ENCODE measurements at places on chromosomes 11 and 22.

GRCh38 chr11:72239313-72239848 lies 4.6 kb downstream of the PHOX2A start:
- DNase-seq: no peak

GRCh38 chr11:45907911-45908370 lies 870 bp upstream of the FREY1 start:
- DNase-seq: no peak

GRCh38 chr22:49290711-49291110 lies 537.0 kb downstream of the BRD1 start:
- no peak for DNase-seq

GRCh38 chr11:8333811-8334401 lies 70.2 kb upstream of the LMO1 start:
- DNase-seq: peak; percentile 50

- no peak for DNase-seq
Measured at GRCh38 chr11:26070714-26071380, 261.1 kb upstream of the ANO3 start.

GRCh38 chr11:76215941-76216340 lies 9.6 kb upstream of the WNT11 start:
- no peak for DNase-seq

- no peak for DNase-seq
Measured at GRCh38 chr22:36104988-36105387, 55.6 kb downstream of the APOL3 start.

DNA sequence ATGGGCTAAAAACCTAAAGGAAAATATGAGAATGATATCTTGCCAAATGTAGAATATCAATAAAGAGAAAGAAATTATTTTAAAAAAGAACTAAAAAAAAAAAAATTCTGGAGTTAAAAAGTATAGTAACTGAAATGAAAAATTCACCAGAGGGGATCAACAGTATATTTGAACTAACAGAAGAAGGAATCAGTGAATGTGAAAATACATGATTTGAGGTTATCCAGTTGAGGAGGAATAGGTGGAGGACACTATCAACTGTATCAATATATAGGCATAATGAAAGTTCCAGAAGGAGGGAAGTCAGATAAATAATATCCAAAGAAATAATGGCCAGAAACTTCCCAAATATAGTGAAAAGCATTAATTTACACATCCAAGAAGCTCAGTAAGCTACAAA lies 16.1 kb upstream of the HORMAD2 start:
- no peak for DNase-seq

DNA sequence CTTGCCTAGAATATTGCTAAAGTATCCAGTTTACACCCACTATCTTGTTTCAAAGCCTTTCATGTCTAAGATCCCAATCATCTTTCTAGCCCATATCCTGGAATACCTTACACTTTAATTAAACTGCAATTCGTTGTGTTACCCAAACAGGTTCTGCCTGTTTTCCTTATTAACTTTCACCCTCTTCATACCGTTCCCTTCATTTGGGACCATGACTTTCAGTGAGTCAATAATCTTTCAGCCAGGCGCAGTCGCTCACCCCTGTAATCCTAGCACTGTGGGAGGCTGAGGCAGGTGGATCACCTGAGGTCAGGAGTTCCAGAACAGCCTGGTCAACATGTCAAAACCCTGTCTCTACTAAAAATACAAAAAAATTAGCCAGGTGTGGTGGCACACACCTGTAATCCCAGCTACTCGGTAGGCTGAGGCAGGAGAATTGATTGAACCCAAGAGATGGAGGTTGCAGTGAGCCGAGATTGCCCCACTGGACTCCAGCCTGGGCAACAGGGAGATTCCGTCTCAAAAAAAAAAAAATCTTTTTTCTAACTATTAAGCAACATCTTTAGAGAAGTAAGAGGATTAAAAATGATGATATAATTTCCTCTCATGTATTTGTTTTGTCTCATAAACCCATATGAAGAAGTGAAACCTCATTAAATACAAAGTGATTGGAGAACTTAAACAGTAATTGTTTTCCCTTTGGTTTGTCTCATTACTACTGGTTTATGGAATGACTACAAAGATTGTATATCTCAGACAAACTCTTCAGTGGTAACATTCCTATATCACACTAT lies 20.7 kb downstream of the DMC1 start:
- DNase-seq: peak; percentile 55

- DNase-seq: no peak
Measured at GRCh38 chr11:99160447-99160846, 139.7 kb downstream of the CNTN5 start.

DNA sequence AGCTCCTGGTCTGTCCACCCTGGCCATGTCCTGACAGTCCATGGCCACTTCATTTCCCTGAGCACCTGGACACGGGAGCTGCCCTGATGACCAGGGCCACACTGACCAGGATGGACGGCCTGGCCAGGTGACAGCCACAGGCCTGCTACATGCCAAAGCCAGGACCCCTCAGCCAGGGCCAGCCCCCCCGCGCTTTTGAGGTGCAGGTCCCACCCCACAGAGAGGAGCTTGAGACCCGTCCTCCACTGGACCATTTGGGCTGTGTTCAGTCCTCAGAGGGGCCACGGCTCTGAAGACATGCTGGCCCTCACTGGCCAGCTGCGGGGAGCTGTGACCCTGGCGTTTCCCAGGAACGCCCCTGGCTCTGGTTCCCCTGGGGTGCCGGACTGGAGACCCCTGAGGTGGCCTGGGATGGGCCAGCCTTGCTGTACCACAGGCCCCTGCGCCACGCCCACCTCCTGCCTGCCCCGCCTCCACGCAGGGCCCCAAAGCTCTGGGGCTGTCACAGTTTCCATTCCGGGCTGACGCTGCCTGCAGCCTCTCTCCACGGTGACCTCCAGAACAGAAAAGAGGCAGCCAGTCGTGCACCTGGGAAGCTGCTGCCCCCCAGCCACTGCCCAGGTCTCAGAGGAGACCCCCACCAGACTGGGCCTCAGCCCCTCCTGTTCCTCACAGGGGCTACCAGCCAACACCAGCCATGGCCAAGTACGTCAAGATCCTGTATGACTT lies 18.2 kb downstream of the EPS8L2 start:
- no peak for DNase-seq

GRCh38 chr11:14543260-14543659 lies 23.1 kb upstream of the PSMA1 start:
- no peak for DNase-seq

GRCh38 chr11:122893131-122893530 lies 10.6 kb downstream of the JHY start:
- no peak for DNase-seq

DNA sequence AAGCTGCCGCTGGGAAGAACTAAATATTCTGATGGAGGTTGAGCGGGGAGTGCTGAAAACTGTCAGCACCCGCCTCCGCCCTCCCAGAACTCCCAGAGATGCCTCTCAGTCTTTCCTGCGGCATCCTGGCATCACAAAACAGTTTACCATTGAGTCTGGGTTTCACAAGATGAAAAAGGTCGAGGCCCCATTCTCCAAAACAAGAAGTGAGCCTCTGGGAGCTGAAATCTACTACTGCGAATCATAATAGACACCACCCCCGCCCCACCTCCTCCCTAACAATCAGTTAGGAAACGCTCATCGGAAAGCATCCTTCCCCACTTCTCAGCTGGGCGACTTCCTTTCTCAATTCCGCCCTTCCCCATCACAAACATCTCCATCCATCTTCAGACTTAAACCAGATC lies 1.0 kb downstream of the SUN2 start:
- no peak for DNase-seq

GRCh38 chr11:129417458-129417857 lies 41.8 kb downstream of the BARX2 start:
- no peak for DNase-seq

GRCh38 chr11:106249617-106250239 lies 172.3 kb downstream of the AASDHPPT start:
- no peak for DNase-seq

- no peak for DNase-seq
Measured at GRCh38 chr11:69073469-69073868, 24.7 kb downstream of the TPCN2 start.

DNA sequence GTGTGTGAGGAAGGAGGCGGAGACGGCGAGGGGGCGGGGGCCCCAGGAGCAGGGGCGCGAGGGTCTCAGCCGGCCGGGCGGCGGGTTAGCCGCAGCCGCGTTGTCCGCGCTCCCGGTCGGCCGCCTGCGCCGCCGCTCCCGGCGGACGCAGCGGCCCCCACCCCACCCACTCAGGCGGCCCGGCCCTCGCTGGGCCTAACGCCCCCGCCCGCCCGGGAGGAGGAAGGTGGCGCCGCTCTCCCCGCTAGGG lies at the start of gene FCHSD2:
TSS of gene FCHSD2 (minus strand) at position 191 of the 250 bp plus-strand sequence. CDS start 441 bp downstream, outside the sequence.
- no peak for DNase-seq

DNA sequence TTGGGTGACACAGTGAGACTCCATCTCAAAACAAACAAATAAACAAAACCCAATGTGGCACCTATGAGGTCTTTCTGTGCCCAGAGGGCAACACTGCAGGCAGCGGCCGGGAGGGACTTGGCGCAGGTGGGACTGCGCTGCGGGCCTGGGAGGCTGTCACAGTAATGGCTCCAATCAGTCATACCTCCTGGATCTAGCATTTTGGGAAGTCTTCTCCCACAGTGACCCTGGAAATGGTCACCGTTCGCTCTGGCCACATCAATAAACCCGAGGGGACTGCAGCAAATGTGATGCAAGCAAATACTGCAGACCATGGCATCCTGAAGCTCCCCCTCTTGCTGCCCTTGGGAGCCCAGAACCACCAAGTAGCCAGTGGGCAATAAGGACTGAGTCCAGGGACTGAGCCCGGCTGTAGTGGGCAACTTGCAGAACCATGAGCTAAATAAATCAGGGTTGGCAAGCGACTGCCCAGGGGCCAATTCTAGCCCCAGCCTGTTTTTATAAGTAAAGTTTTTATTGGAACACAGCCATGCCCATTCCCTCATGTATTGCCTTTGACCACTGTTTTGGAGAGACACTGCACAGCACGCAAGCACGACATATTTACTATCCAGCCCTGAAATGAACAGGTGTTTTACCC lies 15.4 kb downstream of the SHANK2 start:
- no peak for DNase-seq

DNA sequence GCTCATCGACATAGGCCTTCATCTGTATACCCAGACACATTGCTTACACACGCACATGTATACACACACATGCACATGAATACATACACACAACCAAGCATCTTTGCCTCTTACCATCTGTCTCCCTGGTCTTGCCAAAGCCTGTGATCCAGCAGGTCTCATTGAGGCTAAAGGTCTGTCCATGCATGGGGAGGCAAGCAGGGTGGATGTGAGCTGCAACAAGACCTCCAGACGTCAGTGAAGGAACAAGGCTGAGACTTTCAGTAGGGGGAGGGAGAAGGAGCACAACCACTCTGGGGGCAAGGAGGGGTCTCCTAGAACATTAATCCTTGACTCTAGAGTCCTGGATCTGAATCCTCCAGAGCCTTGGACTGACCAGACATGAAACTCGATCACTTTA lies 23.7 kb downstream of the TMPRSS13 start:
- DNase-seq: no peak

DNA sequence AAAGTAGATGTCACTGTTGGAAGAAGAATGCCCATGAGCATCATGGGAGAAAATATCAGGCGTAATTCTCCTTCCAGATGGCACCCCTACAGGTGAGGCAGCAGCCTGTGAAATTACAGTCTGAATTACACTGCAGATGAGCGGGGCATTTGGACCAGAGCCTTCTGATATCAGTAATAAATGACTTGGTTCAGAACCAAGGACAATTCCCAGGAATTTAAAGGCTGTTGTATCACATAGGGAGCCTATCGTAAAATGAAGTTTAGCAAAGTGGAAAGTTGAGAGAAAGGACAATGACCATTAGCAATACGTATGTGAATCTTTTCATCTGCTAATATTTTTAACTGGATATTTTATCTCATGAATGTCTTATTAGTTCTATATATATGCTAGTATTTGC lies 61.3 kb downstream of the PRMT3 start:
- no peak for DNase-seq

- no peak for DNase-seq
Measured at GRCh38 chr11:130560000-130560780, 111.7 kb downstream of the ADAMTS15 start.

DNA sequence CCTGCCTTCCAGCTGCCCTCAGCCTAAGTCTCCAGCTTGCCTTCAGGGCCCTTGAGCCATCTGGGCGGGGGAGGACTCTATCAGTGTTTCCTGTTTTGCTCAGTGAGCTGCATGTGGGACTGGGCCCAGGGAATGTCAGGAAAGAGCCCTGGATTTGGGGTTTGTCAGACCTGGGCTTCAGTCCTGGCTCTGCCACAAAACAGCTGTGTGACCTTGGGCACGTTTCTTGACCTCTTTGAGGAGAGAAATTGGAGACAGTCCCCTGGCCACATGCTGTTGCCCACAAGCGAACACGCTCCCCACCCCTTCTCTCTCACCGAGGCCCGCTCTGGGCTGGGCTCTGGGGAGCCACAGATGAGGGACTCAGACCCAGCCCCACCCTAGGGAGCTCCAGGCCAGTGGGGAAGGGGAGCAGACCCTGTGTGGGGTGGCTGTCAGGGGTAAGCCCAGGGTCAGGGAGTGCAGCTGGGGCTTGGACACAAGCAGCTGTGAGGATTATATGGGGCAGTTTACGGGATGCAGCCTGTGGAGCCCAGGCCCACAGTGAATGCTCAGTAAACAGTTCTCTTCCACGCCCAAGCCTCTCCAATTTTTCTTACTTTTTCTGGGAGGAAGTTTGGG lies 12.3 kb downstream of the MYO7A start:
- DNase-seq: peak; percentile 23

- DNase-seq: no peak
Measured at GRCh38 chr22:30315962-30316576, 10.7 kb downstream of the TBC1D10A start.

GRCh38 chr11:34655335-34656008 lies 34.6 kb downstream of the EHF start:
- DNase-seq: no peak

DNA sequence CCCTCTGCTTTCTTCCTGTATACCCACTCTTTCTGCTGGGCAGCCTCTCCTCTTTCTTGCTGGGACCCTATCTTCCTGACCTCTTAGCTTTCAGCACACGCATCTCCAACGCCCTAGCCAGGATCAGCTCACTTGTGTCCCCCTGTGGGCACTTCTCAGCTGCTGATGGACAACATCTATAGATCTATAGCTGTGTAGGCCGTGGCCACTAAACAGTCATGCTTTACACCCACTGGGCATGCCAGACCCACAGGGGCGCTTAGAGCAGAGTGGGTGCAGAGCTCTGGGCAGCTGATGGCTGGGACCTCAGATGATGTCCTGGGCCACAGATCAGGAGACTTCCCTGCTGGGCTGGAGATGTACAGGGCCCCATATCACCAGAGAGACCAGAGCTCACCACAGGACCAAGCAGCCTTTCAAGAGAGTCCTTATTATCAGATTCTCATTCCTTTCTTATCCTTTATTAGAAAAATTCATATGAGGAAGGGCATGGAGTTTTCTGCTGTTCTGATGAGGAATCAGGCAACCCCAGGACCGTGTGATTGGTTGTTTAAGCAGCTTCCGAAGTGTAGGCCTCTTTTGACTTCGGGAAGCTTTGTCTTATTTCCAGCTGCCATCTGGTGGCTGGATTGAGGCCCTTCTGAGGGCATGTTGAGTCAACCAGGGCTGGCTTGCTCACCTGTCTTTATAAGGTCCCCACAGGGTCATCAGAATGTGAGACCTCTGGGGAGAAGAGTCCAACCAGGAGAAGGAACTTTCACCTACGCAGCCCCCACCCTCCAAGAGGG lies 60.5 kb downstream of the OSBP2 start:
- peak; percentile 44 for DNase-seq

- DNase-seq: no peak
Measured at GRCh38 chr11:19200410-19201201, 1.2 kb downstream of the CSRP3 start.

All from LNCaP clone FGC (cell line).